Central memory CD4-positive, alpha-beta T cell (primary cell): ENCODE measurements at places on chromosomes 6 and 20.

- no peak for DNase-seq
Measured at GRCh38 chr20:50200482-50201104, 10.0 kb downstream of the CEBPB start.

GRCh38 chr6:108989700-108990099 lies 104.9 kb downstream of the SESN1 start:
- DNase-seq: no peak

- no peak for DNase-seq
Measured at GRCh38 chr20:487655-488054, 25.3 kb upstream of the TBC1D20 start.

- DNase-seq: no peak
Measured at GRCh38 chr6:126312013-126312665, 27.8 kb upstream of the CENPW start.

- DNase-seq: no peak
Measured at GRCh38 chr20:32312718-32313424, 35.4 kb downstream of the KIF3B start.

- DNase-seq: no peak
Measured at GRCh38 chr6:93974332-93974731, 555.0 kb upstream of the EPHA7 start.

GRCh38 chr6:45477790-45478189 lies 100.1 kb upstream of the SUPT3H start:
- no peak for DNase-seq

GRCh38 chr20:58078741-58079522 lies 149.5 kb downstream of the ANKRD60 start:
- DNase-seq: no peak

DNA sequence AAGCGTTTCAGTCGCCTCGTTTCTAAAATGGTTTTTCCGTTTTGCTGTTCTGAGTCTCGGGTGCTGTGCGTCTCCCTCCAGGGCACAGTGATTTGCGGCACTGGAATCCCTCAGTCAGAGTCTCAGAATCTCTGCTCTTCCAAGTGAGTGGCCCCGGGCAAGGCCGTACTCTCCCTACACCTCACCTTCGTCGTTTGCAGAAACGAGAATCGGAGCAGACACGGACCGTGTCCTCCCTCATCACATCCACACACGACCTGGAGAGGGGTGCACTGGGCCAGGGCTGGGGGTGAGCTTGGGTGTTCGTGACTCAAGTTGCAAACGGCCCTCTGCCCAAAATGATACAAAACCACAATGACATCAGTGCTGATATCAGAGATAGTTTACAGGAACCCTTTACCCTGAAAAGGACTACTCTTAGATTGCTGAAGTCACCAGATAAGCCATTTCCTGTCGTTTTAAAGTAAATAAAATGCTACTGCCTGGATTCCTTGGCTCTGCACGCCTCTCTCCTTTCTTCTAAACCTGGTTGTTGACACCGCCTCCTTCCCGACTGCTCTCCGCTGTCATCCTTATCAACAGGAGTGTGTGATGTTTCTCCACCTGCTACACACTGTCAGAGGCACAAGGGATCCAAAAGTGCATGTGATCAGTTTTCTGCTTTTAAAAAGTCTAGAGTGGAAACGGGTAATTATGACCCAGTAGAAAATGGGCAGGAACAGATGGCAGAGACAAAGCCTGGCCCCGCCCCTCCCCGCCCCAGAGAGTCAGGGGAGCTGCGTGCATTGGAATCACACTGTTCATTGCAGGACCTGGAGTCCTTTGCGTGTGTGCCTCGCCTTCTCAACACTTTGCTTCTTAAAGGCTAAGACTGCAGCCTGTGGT lies 38.4 kb downstream of the KIF25 start:
- no peak for DNase-seq

GRCh38 chr6:120686492-120686891 lies 647.8 kb downstream of the TBC1D32 start:
- no peak for DNase-seq

- no peak for DNase-seq
Measured at GRCh38 chr6:144341831-144342527, 56.8 kb downstream of the UTRN start.

DNA sequence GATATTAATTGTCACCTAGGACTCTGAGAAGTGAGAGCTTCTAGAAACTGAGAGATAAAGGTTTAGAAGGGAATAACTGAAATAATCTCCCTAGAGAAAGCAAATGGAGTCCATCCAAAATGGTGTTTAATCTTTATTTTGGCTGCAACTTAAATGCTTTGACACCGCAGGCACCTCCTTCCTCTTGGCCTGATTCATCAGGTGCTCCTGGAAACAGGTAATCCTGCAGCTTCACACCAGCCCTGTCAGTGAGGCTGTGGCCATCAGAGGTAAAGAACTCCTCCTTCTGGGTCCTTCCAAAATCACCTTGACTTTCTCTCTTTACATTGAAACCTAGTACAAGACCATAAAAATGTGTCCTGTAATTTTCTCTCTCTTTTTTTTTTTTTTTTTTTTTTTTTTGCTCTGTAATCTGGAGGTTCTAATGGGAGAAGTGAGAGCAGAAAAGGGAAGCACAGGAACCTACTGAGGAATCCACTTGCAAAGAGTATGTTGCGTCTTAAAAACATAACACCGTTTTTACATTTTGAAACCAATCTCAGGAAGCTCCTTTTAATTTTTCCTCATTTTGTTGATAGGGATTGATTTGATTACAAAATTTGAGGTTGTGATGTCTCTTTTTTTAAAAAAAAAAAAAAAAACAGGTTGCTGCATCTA lies 124.2 kb downstream of the LRRC1 start:
- DNase-seq: no peak

DNA sequence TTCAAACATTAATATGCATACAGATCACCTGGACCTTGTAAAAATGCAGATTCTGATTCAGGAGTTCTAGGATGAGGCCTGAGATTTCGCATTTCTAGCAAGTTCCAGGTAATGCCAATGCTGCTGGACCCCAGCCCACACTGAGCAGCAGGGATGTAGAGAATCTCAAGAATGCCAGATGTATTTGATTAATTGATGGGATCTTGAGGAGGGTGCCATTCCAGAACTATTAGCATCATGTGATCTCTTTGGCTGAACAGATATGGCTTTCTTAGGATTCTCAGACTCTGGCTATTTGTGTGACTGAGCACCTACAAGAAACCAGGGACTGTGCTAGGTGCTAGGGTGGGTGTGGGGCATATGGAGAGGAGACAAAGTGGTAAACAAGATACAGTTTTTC lies 16.5 kb upstream of the SNX3 start:
- no peak for DNase-seq

GRCh38 chr6:55963301-55963700 lies 87.9 kb upstream of the BMP5 start:
- DNase-seq: no peak

- no peak for DNase-seq
Measured at GRCh38 chr6:125745281-125746018, 4.0 kb upstream of the HEY2 start.

DNA sequence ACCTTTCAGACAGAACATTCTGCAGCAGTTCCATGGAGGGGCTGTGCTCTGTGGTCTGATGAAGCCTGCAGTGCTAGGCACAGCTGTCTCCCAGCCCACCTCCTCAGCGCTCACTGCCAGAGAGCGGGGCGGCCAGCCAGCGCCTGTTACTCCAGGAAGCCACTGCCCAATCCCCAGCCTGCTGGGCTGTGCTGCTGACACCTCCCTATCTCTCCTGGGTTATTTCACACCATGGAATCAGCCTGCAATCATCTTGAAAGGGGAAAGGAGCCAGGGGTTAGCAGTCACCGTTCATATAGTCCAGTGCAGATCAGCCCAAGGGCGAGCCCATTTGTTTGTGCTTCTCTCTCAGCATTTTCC lies 46.3 kb upstream of the NHSL1 start:
- no peak for DNase-seq

- no peak for DNase-seq
Measured at GRCh38 chr6:34317882-34318498, 69.2 kb upstream of the SMIM29 start.

DNA sequence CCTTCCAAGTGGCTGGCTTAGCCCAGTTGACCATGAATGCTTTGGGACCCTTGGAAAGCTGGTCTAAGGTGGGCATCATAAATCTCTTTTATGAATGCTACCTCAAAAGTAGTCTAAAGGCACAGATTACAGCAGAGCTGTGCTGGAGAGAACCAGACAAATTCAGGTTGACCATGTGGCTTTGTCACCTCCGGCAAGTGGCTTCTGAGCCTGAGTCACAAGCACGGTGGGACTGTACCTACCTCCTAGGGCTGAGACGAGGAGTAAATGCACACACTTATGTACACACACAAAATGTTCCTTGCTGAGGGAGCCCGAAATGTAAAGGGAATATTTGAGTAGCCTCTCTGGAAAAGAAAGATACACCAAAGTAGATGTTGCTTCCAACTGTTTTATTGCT lies 155.9 kb downstream of the NFATC2 start:
- DNase-seq: no peak

DNA sequence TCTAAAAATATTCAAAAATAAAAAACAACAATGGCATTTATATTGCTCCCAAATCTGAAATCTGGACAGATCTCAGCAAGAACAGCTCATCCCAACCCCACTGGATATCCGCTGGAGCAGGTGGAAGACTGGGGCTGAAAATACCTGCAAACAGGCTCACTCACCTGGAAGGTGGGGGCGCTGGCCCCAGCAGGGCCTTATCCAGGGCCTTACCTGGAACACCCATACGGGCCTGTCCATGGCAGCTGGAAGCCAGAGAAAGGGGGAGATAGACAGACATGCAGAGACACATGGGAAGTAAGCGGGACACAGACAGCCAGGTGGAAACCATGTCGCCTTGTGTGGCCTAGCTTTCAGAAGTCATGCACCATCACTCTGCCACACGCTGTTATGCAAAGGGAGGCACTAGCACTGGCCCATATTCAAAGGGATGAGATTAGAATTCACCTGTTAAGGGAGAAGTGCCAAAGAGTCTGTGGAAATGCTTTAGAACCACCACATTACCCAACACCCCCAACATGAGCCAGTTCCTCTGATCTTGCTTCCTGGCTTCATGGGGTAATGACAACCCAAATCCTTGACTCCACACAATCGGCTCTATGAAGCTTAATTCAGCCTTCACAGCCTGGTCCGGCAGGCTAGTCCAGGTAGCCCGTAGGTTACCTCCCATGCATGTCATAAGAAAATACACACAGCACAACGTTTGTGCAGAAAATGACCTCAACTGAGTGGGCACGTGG lies 99.0 kb upstream of the CDYL start:
- DNase-seq: no peak

- DNase-seq: no peak
Measured at GRCh38 chr6:148250975-148251685, 91.5 kb upstream of the SASH1 start.

DNA sequence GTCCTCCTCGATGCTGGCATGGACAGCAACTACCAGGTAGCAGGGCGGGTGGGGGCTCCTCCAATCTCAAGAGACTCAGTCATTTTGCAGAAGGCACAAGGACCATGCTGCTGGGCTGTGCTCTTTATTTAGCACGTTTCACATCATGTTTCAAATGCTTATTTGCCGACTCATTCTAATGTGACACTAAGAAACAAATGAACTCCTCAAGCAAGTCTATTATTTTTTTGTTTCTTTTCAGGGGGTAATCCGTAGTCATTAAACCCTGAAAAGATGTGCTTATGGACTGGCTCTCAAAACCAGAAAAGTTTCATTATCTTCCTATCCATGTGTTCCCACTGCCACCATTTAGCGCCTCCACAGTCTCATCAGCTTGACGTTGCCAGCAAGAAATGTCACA lies 92.9 kb downstream of the ANKS1A start:
- no peak for DNase-seq

DNA sequence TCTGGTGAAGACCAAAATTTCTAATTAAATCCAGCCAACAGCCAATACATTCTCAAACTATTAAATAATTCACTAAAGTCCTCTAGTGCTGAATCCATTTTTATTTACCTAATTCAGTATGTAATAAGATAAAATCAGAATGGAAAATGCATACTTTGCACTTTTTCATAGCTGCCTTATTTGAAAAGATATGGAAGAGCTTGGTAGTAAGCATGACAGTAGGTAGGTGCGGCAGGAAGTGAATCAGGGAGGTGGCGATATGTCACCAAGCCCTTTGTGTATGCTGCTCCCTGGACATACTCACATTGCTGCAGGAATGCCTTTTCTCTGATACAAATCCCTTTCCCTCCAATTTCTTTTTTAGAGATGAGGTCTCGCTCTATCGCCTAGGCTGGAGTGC lies 10.2 kb upstream of the TGM3 start:
- no peak for DNase-seq

- DNase-seq: no peak
Measured at GRCh38 chr20:19993958-19994669, 23.0 kb upstream of the NAA20 start.

- DNase-seq: no peak
Measured at GRCh38 chr6:19309661-19310060, 527.5 kb upstream of the ID4 start.

DNA sequence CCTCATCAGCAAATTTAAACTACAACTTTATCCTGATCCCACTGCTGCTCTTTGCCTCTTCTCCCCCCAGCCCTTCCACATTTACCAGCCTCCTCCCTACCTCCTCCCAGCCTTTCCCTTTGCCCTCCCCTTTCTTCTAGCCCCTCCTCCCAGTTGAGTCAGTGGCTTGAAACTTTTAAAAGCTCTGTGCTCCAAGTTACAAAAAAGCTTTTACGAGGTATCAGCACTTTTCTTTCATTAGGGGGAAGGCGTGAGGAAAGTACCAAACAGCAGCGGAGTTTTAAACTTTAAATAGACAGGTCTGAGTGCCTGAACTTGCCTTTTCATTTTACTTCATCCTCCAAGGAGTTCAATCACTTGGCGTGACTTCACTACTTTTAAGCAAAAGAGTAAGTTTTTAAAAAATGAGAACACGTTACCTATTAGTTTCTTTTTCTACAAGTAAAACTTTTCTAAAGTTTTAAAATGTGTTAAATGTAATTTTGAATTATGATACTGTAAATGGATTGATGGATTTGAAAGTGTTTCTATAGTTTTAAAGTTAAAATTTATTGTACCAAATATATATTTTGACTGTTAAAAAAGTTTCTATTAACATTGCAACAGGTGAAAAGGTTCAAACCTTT lies at the start of gene GJA1:
TSS of gene GJA1 (plus strand) at position 203 of the 626 bp plus-strand sequence. CDS start 11,202 bp downstream, outside the sequence.
- no peak for DNase-seq

DNA sequence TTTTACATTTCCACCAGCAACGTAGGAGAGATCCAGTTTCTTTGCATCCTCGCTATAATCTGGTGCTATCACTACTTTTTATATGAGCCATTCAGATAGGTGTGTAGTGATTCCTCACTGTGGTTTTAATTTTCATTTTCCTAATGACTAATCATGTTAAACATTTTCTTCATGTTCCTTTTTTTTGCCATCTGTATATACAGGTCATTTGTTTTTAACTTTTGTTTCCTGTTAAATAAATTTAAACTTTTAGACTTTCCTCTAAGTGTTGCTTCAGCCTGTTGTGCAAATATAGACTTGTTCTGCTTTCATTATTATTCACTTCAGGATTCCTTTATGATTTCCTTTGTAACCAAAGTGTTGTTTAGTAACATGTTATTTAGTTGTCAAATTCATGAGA lies 697.4 kb downstream of the PTPRT start:
- no peak for DNase-seq

DNA sequence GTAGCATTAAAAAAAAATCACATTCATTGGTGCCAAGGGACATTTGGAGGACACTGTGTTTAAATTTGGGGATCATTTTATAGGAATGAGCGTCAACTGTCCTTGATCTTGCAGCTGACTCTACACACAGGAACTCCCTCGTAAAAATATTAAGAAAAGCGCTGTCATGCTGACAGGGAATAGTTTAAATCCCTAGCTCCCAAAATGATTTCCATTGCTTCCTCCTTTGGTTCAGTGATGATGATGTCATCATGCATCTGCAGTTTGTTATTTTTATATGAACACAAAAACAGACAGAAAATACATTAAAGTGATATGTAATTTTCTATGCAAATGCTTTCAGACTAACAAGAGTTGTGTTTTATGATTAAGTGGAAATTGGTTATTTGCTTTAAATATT lies 275.6 kb downstream of the BTBD9 start:
- no peak for DNase-seq
